Hippocampal formation (tissue), 2 donors: ENCODE measurements at places on chromosomes 2 and 18.

GRCh38 chr2:85853499-85854165 is 35.2 kb downstream of the ST3GAL5 start:
- no peak for DNase-seq

DNA sequence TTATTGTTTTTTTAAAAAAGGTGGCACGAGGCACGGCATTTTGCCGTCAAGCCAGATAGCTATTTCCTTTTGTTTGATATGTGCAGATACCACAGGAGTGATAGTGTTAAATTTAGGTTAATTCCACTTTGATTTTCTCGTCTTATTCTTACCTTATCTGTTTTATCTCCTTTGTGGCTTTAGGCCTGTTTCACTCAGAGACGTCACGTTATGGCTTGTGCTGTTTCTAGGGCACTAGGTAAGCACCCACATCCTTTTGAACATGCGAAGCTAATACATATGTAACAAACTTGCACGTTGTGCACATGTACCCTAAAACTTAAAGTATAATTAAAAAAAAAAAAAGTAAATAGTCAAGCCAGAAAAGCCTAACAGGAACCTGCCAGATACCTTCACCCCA is 57.8 kb downstream of the C18orf63 start:
- no peak for DNase-seq

- DNase-seq: no peak
Observed at GRCh38 chr18:61764381-61764780, 128.4 kb downstream of the RNF152 start.

DNA sequence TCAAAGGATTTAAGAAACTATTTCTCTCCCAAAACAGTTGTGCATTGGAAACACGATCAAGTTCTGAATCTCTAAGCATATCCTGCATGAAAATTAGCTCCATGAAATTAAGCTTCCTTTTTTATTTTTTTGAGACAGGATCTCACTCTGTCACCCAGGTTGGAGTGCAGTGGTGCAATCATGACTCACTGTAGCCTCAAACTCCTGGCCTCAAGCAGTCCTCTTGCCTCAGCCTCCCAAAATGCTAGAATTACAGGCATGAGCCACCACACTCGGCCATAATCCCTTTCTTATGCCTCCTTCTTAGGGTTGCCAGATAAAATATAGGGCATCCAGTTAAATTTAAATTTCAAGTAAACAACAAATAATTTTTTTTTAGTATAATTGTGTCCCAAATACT is 124.4 kb downstream of the ARL4C start:
- DNase-seq: no peak

- no peak for DNase-seq
Observed at GRCh38 chr18:25190472-25190871, 161.5 kb downstream of the ZNF521 start.

GRCh38 chr2:237185553-237185925 is 99.8 kb downstream of the COPS8 start:
- DNase-seq: no peak

DNA sequence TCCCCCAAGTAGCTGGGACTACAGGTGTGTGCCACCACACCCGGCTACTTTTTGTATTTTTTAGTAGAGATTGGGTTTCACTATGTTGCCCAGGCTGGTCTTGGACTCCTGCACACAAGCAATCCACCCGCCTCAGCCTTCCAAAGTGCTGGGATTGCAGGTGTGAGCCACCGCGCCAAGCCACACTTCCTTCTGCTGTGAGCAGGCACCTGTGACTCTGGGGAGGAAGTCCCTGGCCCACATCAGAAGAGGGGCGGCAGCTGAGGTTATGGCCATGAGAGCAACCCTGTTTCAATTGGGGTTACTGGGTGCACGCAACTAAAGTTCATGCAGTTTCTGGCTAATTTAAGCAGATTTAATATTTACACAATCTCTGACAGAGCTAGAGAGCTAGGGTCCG is 91.0 kb downstream of the PLB1 start:
- DNase-seq: no peak

DNA sequence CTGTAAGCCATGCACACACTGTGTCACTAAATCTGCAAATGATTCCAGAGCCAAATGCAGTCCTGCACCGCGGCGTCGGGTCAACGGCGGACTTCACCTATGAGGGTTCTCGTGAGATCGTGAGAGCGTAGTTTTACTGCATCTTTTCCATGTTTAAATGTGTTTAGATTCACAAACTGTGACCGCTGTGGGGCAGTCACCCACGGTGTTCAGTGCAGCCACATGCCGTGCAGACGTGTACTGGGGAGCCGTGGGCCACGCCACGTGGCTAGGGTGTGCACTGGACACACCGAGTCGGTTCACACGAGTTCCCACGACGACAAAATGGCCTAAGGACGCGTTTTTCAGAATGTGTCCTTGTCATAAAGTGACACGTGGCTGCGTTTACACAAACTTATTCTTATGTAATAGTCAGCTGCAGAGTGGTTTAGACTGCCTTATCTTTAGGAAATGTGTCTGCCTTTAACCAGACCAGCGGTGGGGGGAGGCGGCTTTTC is 34.1 kb downstream of the NFATC1 start:
- no peak for DNase-seq

GRCh38 chr2:48397281-48397680 is 132.7 kb upstream of the STON1 start:
- DNase-seq: no peak

DNA sequence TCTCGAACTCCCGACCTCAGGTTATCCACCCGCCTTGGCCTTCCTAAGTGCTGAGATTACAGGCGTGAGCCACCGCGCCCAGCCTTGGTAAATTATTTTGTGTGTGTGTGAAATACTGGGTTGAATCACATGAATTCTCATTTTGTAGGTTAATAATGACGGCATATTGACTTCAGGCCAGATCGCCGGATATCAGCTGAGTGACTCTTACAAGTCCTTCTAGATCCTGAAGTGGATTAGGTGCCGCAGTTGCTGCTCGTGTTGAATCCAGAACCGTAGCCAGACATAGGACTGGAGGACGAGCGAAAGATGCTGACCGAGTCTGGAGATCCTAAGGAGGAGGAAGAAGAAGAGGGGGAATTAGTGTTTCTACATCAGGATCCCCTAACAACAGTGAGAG is 12.2 kb upstream of the KIF3C start:
- DNase-seq: no peak

GRCh38 chr18:47501946-47502345 is 250.5 kb upstream of the SKOR2 start:
- no peak for DNase-seq

GRCh38 chr18:57437402-57437765 is 2.2 kb downstream of the ONECUT2 start:
- DNase-seq: no peak

DNA sequence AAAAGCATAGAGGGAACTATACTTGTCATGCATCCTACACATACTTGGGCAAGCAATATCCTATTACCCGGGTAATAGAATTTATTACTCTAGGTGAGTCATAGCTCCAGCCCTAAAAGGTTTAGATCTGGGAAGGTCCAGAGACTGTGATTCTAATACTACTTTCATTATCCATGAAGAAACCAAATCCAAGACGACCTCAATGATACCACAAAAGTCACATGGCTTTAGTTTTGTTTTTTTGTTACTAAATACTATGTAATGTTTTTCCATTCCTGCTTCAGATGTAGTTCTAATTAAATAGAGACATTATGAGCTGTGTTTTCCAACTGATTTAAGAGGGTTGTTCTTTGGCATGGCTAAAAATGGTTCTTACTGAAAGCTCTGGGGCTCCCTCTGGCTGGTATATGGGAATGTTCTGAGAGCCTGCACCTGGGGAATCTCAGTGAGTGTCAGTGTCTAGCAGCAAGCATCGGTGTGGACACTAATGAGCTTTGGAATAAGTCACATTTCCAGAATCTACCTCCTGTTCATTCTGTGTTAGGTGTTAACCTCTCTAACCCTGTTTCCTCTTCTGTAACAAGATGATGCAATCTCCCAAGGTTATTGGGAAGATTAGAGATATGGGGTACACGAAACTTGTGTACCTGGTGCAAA is 20.5 kb upstream of the IL1RL2 start:
- DNase-seq: no peak

GRCh38 chr2:70751881-70752280 is 16.1 kb downstream of the ADD2 start:
- DNase-seq: no peak

- no peak for DNase-seq
Observed at GRCh38 chr2:142100970-142101369, 29.8 kb downstream of the LRP1B start.

DNA sequence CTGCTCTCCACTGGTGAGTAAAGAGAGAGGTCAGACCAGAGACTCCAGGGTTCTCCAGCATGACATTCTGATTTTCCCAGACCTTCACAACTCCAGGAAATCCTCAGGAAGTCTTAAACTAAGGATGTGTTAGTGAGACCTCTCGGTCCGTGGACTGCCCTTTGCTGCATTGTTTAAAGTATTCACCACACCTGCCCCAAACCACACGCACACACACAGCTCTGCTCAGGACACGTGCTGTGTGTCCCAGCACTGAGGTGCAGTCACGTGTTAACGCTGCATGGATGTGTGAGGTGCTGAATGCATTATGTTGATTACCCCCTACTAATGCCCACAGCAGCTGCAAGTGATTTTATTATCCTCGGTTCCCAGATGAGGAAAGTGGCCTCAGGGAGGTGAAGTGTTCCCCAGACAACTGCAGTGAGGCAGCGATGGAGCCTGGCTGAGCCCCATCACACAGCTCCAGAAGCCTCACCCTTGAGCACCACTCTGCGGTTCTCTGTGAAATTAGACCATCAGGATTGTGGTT is 68.4 kb downstream of the TRAPPC12 start:
- no peak for DNase-seq

- no peak for DNase-seq
Observed at GRCh38 chr2:150526006-150526405, 38.5 kb upstream of the RND3 start.

- DNase-seq: no peak
Observed at GRCh38 chr2:53711271-53711780, 56.3 kb upstream of the CHAC2 start.

DNA sequence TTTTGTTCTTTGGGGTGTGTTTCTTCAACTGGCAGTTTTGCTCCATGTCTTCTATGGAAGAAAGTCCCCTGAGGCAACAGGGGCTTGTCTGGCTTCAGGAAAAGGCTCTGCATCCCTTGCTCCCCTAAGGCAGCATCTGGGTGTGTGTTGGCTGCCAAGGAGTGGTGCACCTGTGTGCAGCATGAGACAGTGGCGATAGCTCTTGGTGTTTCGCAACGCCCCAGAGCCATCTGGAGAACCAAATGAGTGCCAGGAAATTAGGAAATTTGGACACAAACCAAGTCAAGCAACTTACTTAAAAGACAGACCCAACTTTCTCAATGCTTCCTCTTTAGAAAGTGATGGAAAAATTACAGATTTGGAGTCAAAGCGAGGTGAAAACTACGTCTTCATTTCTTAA is 1044.4 kb upstream of the CNTNAP5 start:
- DNase-seq: no peak

DNA sequence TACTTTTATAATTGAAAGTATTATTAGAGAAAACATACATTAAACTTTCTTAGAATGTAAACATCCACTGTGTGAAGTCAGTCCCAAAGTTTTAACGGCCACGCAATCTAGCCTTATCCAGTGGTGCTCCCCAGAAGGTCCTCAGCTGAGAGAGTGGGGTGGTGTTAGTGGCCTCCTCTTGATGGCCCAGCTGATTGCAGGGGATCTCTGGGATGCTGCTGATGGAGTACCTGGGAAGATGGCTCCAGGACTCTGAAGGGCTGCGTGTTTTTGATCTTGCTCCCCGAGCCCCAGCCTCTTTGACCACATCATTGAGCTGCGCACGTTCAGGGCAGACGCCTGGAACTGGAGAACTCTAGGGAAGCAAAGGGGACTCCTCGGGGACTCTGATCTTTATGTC is 181.4 kb downstream of the FAM210A start:
- no peak for DNase-seq

GRCh38 chr2:27822049-27822448 is 50.5 kb downstream of the MRPL33 start:
- no peak for DNase-seq

DNA sequence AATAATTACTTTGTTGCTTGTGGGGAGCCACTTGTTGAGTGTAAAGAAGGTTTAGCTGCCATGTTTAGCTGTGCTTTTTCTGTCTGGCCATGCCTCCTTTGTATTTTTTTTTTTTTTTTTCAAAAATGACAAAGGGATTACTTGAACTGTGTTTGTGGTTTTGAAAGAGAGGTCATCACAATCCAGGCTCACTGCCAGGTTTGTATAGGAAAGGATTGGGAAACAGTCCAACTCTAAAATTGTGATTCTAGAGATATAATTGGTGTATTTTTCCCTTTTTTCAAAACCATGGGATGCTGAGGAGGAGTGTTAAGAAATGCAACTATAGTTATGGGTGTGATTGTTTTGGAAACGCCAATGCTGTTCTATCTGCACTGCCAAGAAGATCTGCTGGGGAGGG is 4.3 kb downstream of the ITPRIPL1 start:
- DNase-seq: no peak

GRCh38 chr18:40911582-40912254 is 1043.3 kb upstream of the PIK3C3 start:
- no peak for DNase-seq

- DNase-seq: no peak
Observed at GRCh38 chr2:48439102-48439501, 90.9 kb upstream of the STON1 start.

- DNase-seq: no peak
Observed at GRCh38 chr2:45769056-45769455, 117.6 kb downstream of the PRKCE start.

DNA sequence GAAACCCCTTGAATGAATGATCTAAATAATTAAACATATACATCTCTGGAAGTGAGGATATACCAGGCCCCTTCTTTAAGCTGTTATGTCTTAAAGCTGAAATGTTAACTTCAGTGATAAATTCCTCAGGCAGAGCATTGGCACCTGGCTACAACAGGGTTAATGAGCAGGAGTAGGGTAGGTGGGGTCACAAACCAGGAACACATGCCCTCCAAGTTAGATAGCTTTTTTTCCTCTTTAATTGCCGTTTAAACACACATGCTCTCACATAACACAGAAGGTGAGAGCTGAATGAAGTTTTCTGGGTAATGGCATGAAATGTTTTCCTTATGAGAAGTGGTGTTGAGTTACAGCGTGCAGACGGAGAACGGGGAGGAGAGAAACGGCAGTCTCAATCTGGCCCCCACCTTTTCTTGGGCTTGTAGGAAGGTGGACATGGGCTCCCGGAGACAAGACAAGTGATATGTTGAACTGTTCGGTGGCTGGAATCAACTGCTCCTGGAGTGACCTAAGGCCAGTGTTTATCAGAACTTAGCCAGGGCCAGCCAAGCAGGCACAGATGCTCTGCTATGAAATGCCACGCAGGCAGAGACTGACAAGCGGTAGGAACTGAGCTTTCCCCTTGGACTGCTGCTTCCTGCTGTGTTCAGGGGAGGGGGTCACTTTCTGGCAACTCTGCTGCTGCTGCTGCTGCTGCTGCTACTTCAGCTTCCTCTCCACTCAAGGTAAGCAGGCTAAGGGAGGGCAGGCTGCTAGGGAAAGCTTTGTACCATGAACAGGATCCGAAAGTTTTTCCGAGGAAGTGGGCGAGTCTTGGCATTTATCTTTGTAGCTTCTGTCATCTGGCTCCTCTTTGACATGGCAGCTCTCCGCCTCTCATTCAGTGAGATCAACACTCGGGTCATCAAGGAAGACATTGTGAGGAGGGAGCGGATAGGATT is at the start of gene GALNT5:
GALNT5 (plus strand) TSS at position 394 of the 941 bp plus-strand sequence; CDS start at position 772, 378 bp downstream.
- no peak for DNase-seq
